ENCODE measurements at places on chromosomes 11 and 22.
A peak's percentile ranks its signal among the peaks of the same experiment; 100 is the strongest.

GRCh38 chr22:29757096-29757495 is 9.7 kb downstream of the ZMAT5 start:
- H3K36me3 ChIP-seq: peaks cover 3% of the 10 kb centered on the region
- no peaks in the 10 kb centered on the region for H3K4me1 ChIP-seq
- H3K27me3 ChIP-seq: no peaks in the 10 kb centered on the region

GRCh38 chr11:63478896-63479295 is 12.1 kb downstream of the PLAAT5 start:
- peak; percentile 60 for DNase-seq
- no peaks in the 10 kb centered on the region for H3K36me3 ChIP-seq
- H3K4me3 ChIP-seq: no peak overlapping the region
- H3K4me1 ChIP-seq: no peaks in the 10 kb centered on the region
- H3K27me3 ChIP-seq: peaks cover 4% of the 10 kb centered on the region

GRCh38 chr11:130179396-130180306 is 20.1 kb downstream of the ST14 start:
- H3K4me1 ChIP-seq: no peaks in the 10 kb centered on the region
- no peak overlapping the region for H3K27ac ChIP-seq
- no peak for DNase-seq
- H3K4me3 ChIP-seq: no peak overlapping the region

GRCh38 chr22:19984851-19985811 is 31.5 kb downstream of the ARVCF start:
- peaks cover 1% of the 10 kb centered on the region for H3K36me3 ChIP-seq
- no peaks in the 10 kb centered on the region for H3K4me1 ChIP-seq
- no peak for DNase-seq
- H3K27ac ChIP-seq: no peak overlapping the region
- no peaks in the 10 kb centered on the region for H3K27me3 ChIP-seq

GRCh38 chr11:71433648-71434450 is 14.3 kb downstream of the DHCR7 start:
- H3K4me3 ChIP-seq: no peak overlapping the region
- no peak overlapping the region for H3K27ac ChIP-seq
- DNase-seq: no peak
- H3K36me3 ChIP-seq: peaks cover 21% of the 10 kb centered on the region

GRCh38 chr11:86769219-86769618 is 31.1 kb upstream of the PRSS23 start:
- H3K4me3 ChIP-seq: no peak overlapping the region
- H3K36me3 ChIP-seq: no peaks in the 10 kb centered on the region
- peaks cover 8% of the 10 kb centered on the region for H3K27me3 ChIP-seq
- no peak overlapping the region for H3K27ac ChIP-seq
- no peak for DNase-seq

- H3K27me3 ChIP-seq: peaks cover 13% of the 10 kb centered on the region
- DNase-seq: no peak
- no peaks in the 10 kb centered on the region for H3K4me1 ChIP-seq
- H3K36me3 ChIP-seq: no peaks in the 10 kb centered on the region
- H3K4me3 ChIP-seq: no peak overlapping the region
These were observed 49.3 kb downstream of the CHRDL2 start for GRCh38 chr11:74681686-74682651.

- H3K4me3 ChIP-seq: no peak overlapping the region
- no peaks in the 10 kb centered on the region for H3K36me3 ChIP-seq
- no peak for DNase-seq
- no peak overlapping the region for H3K27ac ChIP-seq
- peaks cover 11% of the 10 kb centered on the region for H3K27me3 ChIP-seq
These were observed 41.8 kb downstream of the MAP6 start for GRCh38 chr11:75626889-75627529.

GRCh38 chr22:39254789-39255298 is 10.1 kb upstream of the PDGFB start:
- no peak overlapping the region for H3K4me3 ChIP-seq
- H3K27me3 ChIP-seq: peaks cover 15% of the 10 kb centered on the region
- peak; percentile 73 for DNase-seq
- no peaks in the 10 kb centered on the region for H3K36me3 ChIP-seq
- H3K27ac ChIP-seq: no peak overlapping the region

DNA sequence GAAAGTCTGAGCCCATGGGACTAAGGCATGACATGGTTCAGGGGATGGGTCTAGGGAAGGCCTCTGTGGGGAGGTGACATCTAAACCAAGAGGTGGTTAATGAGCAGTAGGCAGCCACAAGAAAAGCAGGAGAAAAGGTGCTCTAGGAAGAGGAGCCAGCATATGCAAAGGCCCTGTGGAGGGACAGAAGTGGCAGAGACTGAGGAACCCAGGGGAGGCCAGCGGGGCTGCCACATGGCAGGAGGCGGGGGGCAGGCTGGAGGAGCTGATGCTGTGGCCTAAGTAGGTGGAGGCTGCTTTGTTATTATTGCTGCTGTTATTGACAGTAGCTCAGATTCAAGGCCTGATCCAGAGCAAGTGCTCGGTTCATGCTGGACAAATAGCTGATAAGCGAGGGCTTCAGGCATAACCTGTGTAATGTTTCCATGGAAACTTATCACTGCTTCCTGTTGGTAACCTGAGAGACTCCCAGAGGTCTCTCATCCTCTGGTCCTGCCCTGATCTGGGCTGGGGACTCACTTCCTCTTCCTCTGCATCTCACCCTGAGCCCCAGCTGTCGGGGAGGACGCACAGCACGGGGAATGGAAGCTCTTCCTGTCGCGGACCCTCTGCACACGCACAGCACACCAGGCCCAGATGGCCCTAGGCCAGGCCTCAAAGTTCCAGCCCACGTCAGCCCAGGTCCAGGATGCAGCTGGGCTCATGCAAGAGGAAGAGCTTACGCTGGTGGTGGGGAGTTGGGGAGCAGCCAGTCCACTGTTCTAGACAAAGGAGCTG is 75.2 kb upstream of the TP53I11 start:
- peaks cover 11% of the 10 kb centered on the region for H3K4me1 ChIP-seq
- H3K27ac ChIP-seq: no peak overlapping the region
- DNase-seq: peak; percentile 18
- no peak overlapping the region for H3K4me3 ChIP-seq
- H3K27me3 ChIP-seq: no peaks in the 10 kb centered on the region

DNA sequence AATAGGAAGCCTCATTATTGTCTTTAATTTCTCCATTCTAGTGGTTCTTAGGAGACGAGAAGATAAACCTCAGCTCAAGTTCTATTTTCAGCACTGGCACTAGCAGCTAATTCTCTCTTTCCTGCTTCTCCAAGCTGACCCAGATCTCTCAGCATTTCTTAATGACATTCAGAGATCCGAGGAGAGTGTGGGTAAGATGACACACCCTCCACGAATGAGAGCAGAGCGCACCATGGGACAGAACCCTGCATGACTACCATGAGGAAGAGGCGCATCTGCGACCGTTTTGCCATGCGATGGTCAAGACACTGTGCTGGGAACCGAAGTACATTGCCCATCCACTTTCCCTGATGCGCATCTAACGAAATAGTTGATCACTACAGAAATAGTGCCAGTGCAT is 241.8 kb downstream of the LARGE1 start:
- no peaks in the 10 kb centered on the region for H3K27me3 ChIP-seq
- H3K4me1 ChIP-seq: no peaks in the 10 kb centered on the region
- no peaks in the 10 kb centered on the region for H3K36me3 ChIP-seq
- H3K27ac ChIP-seq: no peak overlapping the region
- H3K4me3 ChIP-seq: no peak overlapping the region

DNA sequence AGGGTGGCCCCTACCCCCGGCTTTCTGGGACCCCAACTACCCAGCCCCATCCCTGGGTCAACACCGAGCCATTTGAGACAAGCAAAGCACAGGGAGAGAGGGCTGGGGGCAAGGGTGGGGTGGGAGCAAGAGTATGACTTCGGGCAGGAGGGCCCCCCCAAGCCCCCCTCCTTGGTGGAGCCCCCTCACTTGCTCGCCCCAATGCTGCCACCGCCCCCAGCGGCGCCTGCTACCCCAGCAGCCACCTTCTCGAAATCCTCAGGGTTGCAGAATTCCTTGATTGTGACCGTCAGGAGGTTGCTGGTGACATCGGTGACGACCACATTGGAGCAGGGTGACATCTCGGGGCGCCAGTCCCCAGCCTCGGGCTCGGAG is 6.0 kb downstream of the CBX6 start:
- peaks cover 24% of the 10 kb centered on the region for H3K4me1 ChIP-seq
- no peak overlapping the region for H3K27ac ChIP-seq
- peaks cover 43% of the 10 kb centered on the region for H3K36me3 ChIP-seq
- H3K4me3 ChIP-seq: no peak overlapping the region

GRCh38 chr22:38125038-38125610 is 14.6 kb upstream of the BAIAP2L2 start:
- H3K4me1 ChIP-seq: no peaks in the 10 kb centered on the region
- H3K36me3 ChIP-seq: peaks cover 4% of the 10 kb centered on the region
- H3K27me3 ChIP-seq: no peaks in the 10 kb centered on the region
- no peak overlapping the region for H3K27ac ChIP-seq
- no peak for DNase-seq

DNA sequence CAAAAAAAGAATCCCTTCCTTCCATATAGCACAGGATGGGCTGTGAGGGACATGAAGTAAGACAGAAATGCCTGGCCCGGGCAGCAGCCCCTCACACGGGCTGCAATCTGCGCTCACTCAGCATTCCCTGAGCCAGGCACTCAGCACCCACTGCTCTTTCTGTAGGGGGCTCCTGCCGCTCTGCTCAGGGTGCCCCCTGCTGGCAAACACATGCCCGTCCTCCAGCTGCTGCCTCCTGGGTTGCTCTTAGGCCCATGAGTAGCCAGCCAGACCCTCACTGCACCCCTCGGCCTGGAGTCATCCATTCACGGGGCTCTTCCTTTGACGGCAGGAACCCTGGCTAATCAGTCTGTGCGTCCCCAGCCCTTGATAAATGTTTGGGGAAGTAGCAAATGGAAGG is 6.9 kb downstream of the MCAT start:
- no peak overlapping the region for H3K4me3 ChIP-seq
- no peaks in the 10 kb centered on the region for H3K27me3 ChIP-seq
- H3K36me3 ChIP-seq: peaks cover 51% of the 10 kb centered on the region
- peaks cover 4% of the 10 kb centered on the region for H3K4me1 ChIP-seq
- H3K27ac ChIP-seq: no peak overlapping the region
